ENCODE measurements at places on chromosomes 7 and 10.

- DNase-seq: no peak
These were observed 4.4 kb downstream of the MSRB2 start for GRCh38 chr10:23099816-23100215.

DNA sequence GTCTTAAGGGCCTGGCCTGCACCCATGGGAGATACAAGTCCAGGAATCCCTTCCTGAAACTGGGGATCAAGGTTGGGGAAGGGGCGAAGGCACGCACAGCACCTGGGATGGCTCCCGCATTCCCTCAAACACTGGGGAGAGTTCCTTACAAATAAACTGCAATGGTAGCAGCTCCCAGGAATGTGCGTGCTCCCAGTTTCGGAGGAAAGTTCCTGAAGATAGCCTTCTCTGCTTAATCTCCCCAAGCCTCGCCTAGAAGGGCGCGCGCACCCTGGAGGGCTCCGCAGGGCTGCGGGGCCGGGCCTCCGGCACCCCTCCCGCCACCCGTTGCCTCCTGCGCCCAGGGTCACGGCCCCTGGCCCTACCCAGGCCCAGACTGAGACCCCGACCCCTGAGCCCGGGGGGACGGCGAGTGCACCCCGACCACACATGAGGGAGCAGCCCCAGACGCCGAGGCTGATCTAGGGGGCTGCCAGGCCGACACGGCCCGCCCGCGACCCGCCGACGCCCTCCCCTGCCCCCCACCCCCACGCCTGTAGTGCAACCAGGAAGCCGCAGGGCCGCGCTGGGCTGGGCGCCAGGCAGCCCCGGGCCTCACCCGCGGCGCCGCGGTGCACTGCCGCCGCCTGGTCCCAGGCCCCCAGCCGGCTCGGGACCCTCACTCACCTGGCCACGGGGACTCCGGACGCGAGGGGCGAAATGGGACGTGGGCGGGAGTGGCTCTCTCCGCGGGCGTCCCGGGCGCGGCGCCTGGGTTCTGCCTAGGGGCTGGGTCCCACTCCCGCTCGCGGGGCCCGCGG lies 460 bp downstream of the ANXA11 start:
- DNase-seq: peak; percentile 54

- DNase-seq: no peak
These were observed 18.4 kb downstream of the EEPD1 start for GRCh38 chr7:36171503-36171902.

DNA sequence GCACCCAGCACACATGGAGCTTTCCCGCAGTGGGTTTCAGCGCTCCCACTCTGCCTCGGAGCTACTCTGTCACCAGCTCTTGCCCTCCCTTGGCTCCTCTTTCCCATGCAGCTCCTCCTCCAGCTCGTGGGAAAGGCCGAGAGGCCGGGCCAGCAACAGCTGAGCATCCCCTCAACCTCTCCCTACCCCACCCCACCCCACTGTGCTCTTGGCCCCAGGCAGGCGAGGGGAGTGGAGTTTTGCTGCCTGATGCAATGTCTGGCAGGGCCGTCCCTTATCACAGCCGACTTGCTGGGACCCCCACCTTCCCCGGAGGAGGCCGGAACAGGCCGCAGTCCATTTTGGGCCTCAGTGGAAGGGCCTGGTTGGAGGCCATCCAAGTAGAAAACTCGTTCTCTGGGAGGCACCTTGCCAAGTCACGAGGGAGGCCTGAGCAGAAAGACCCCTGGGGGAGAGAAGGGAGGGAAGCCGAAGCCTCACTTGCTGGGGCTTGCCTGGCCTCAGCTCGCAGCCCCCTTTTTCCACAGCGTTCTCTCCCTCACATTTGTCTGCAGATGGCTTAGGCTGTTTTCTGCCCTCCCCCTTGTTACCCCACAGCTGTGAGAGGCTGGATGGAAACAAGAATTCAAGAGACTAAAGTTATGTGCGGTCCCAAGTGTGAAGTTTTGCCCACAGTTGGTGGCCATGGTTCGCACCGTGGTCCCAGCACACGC lies 35.3 kb downstream of the CHST3 start:
- no peak for DNase-seq

DNA sequence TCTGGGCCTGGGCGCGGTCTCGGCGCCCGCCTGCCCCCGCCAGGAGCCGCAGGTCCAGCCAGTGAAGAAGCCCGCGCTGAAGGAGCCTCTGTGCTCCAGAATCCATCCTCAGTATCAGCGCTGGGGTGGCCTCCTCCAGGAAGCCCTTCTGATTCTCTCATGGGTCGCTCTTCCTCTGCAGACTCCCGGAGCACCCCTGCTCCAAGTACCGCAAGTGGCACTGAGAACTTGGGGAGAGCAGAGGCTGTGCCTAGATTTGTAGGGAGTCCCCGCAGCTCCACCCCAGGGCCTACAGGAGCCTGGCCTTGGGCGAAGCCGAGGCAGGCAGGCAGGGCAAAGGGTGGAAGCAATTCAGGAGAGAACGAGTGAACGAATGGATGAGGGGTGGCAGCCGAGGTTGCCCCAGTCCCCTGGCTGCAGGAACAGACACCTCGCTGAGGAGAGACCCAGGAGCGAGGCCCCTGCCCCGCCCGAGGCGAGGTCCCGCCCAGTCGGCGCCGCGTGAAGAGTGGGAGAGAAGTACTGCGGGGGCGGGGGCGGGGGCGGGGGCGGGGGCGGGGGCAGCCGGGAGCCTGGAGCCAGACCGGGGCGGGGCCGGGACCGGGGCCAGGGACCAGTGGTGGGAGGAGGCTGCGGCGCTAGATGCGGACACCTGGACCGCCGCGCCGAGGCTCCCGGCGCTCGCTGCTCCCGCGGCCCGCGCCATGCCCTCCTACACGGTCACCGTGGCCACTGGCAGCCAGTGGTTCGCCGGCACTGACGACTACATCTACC lies at the start of gene ALOX5:
Gene ALOX5, plus strand, starts transcription at position 641 of the 774 bp plus-strand sequence. Its CDS starts 64 bp downstream, at position 705.
- no peak for DNase-seq

DNA sequence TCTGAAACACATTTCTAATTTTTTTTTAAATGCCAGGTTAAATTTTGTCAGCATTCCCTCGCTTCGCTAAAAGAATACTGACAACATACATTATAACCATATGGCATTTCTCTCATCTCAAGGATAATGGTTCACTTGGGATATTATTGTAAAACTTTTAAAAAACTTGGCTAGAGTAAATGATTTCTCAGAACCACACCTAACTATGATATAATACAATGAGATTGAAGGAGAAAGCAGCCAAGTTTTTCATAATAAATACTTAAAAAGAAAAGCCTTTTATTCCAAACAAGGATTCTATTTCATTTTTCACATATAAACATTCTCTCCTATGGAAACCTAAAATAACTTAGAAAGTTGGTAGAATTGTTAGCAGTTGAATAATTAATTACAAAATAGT lies 413.9 kb downstream of the HGF start:
- DNase-seq: no peak

- no peak for DNase-seq
These were observed 137.8 kb upstream of the FAM20C start for GRCh38 chr7:54615-55014.

DNA sequence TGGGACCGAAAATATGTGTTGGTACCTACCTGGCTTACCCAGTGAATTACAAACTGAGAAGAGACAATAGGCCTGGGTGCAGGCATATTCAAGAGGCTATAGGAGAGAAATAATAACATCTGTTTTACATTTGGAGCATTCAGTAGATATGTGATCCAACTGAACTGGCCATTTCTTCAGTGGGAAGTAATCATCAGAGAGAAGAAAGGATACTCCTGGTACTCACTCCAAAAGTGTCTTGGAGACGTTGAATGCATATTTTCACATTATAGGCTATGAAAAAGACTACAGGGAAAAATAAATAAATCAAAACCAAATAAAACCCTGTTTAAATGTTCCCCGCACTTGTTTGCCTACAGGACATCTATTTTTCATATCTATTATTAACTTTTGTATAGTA lies 1680.3 kb downstream of the REEP3 start:
- no peak for DNase-seq

GRCh38 chr10:79024296-79024695 lies 44.5 kb upstream of the ZMIZ1 start:
- DNase-seq: no peak

DNA sequence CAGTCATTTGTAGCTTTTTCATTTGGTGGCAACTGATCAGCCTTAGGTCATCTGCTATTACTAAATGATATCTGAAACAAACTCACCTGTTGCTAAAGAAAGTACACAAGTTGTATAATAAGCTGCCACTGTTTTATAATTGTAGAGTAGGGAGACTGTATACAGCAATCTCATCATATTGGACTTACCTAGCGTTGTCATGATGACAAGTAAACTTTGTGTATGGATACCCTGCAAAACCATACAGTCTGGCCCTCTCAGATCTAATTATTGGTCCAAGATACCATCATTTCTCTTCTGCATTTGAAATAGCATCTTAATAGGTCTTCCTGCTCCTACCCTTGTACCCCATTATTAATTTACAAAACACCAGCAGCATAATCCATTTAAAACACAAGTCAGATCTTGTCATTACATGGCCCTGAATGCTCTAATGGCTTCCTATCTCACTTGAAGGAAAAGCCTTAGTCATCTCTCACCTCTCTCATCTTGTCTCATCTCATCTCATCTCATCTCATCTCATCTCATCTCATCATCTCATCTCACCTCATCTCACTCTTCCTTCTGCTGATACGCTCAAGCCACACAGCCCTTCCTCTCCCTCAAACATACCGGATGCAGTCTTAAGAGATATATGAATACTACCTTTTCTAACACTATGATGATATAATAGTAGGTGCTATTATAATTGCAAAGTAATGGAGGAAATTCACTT lies 540.6 kb downstream of the MDFIC start:
- no peak for DNase-seq

DNA sequence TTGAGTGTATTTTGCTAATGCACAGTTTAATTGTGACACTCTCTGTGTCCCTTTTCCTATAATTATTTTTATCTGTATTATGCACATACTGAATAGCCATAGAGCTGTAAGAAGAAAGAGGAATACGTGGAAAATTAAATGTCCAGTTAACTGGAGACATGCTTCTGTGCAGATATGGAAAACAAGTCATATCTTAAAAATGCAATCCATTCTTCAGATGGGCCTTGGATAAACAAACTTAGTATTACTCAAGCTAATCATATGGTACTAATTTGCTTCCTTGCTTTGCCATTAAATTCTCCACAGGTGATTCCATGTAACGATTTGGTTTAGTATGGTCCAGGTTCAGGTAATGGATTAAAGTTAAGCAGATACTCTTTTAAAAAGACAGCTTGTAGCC lies 201.2 kb upstream of the CELF2 start:
- no peak for DNase-seq

DNA sequence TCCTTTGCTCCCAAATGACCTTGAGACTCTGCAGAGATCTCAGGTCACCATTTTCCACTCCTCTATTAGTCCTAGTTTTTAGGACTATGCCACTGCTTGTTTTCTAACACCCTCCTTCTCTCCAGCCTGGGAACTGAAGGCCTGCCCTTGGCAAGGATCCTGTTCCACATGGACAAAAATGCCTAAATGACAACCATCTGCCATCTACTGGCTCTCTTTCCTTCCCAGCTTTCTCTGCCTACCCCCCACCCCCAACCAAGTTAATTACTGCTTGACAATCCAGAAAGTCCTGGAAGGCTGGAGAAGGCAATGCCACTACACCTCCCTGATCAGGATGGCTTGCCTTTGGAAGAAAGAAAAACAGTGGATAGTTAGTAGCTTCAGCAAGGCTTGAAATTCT lies 44.8 kb upstream of the SP8 start:
- no peak for DNase-seq

GRCh38 chr7:118152149-118152548 lies 31.8 kb upstream of the LSM8 start:
- no peak for DNase-seq

DNA sequence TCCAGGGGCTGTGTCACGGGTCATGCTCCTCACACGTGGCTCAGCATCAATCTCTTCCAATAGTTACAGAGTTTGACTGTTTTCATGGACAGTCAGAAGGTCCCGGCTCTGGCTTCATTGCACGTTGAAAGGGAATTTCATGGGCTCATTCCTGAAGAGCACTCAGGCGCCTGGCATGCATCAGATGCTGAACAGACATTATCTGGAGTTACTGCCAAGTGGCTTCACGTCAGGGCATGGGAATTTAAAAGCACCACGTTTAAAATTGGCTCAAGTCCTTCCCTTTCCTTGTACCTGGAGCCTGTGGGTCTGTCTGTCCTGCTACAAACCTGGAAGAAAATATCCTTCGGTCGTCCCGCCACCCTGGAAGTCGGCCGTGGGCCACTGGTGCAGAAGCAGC lies 50.4 kb downstream of the CFAP46 start:
- DNase-seq: no peak
